ENCODE measurements at places on chromosomes 7 and 10.

- DNase-seq: no peak
Measured at GRCh38 chr7:111240371-111240770, 149.4 kb downstream of the LRRN3 start.

- no peak for DNase-seq
Measured at GRCh38 chr7:66118603-66119002, 4.0 kb downstream of the CRCP start.

GRCh38 chr7:27128776-27129728, 1.5 kb downstream of the HOXA4 start:
- no peak for DNase-seq

GRCh38 chr10:74955796-74956195, 129.4 kb downstream of the KAT6B start:
- no peak for DNase-seq

DNA sequence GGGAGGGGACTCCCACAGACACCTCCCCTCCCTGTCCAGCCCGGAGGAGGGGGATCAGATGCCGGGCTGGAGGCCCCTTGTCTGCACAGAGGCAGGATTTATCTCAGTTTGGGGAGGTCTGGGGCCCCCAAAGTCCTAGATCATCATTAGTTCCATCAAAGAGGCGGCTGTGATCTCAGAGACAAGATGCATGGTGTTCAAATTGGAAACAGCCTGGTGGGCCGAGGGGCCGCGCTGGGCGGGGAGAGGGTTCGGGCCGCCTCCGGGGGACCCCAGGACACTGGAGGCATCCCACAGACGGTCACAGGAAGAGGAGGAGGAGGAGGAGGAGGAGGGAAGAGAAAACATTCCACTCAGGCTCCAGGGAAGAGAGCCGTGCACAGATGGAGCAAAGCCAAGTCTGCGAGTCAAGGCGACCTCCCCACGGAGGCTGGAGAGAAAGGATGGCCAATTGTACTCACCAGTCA, 69.5 kb upstream of the CUX1 start:
- DNase-seq: no peak

DNA sequence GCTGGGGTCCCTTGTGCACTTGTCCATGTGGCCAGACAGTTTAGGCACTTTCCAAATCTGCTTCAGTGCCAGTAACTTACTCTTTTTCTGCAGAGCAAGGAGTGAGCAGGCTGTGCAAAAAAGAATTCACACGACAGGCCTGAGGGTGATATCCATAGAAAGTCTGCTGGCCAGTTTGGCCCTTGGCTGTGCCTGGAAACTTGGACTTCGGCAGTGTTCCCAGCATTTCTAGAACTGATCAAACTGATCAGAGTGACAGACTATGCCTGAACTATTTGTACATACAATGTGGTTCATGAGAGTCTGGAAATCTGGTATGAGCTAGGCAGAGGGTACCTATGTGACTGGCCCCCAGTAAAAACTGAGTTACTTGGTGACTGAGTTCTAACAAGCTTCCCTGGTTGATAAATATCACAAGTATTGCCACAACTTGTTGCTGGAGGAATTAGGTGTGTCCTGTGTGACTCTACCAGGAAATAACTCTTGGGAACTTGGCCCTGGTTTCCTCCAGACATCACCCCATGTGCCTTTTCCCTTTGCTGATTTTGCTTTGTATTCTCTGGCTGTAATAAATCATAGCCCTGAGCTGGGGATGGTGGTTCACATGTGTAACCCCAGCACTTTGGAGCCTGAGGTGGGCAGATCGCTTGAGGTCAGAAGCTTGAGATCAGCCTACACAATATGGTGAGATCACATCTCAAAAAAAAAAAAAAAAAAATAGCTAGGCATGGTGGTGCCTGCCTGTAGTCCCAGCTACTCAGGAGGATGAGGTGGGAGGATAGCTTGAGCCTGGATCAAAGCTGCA, 3.3 kb upstream of the DENND10 start:
- no peak for DNase-seq

GRCh38 chr7:34133356-34133982, 228.1 kb downstream of the BMPER start:
- DNase-seq: peak; percentile 43

Data from NCI-H524 (cell line).